ENCODE measurements at places on chromosomes 13 and 19. TPM values are rescaled to one million over a fixed set of nuclear protein-coding genes. Genes with fewer than 3 reads are reported as not detected.
A peak's percentile ranks its signal among the peaks of the same experiment; 100 is the strongest.

The ITGBL1 gene
- polyA plus RNA-seq = 0.29 TPM

- DNase-seq = no peak
Observed at GRCh38 chr13:28505543-28506135, 10.7 kb upstream of the FLT1 start.

The WASF3 gene
- 10.5 TPM for polyA plus RNA-seq

The MRPL54 gene
- 89.9 TPM for polyA plus RNA-seq

The ADGRE1 gene
- polyA plus RNA-seq = not detected

DNA sequence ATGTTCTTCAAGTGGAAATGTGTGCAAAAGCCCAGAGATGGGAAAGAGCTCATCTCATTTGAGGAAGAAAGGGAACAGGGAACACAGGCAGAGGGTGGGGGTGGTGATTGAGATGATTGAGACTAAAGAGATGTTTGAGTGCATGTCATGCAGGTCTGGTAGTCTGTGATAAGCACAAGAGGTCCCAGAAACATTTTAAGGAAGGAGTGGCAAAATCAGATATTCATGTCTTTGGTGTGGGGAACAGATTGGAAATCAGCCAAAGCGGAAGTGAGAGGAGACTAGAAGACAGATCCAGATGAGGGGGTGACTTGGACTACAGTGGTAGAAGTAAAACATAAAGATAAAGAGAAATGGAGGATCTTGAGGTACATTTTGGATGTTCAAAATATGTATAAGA is 39.4 kb upstream of the DACH1 start:
- no peak for DNase-seq

The JSRP1 gene
- 3.7 TPM for polyA plus RNA-seq

- DNase-seq = no peak
Observed at GRCh38 chr19:4393947-4394590, 6.3 kb downstream of the SH3GL1 start.

DNA sequence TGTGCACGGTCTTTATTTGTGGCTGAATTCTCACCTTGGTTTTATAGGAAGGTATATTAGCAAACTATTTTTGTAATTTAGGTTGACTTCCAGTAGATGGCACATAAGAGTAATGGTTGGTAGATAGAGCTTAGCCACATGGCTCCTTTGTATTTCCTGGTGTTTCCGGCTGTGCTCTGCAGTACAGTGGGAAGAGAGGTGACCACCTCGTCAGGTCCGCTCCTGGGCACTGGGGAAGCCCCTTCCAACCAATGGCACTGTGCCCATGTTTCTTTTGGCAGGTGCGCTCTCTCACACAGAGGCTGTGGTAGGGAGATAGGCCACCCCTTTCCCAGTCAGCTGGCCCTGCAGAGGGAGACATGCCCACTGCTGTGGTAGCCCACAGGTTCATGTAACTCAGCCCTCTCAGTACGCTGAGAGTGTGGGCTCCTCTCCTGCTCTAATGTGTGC is 74.3 kb upstream of the ATP12A start:
- peak; percentile 56 for DNase-seq

The CD37 gene
- 106 TPM for polyA plus RNA-seq

DNA sequence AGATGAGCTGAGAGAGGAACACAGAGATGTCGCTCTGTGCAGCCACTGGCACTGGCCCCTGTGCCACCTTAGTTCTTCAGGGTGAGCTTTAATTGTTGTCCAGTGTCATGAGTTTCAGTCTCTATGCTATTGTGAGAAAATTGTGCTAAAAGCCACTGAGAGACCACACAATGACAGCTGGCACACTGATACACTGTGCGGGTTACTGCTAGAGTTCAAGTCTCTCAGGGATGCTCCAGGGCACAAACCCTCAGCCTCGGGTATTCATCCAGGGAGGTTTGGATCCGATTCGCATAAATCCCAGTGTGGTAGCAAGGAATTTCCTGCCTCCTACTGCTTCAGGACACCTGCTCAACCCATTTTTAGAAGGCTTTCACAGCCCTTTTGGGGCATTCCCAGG is 68.1 kb upstream of the EDNRB start:
- DNase-seq = peak; percentile 8

DNA sequence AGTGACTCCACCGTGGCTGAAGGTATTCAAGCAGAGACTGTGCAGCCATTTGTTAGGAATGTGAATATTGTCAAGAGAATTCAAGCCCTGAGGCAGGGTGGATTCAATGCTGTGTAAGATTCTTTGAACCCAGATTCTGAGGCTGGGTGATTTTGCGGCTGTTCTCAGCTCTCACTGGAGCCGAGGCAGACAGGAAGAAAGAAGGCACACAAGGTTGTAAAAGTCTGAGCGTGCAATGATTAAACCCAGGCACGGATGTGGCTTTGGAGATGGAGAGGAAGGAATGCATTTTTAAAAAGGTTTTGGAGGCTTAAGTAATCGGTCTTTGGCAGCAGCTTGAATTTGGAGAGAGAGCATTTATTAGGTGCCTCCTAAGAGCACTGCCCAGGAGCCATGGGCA is 187.9 kb downstream of the KATNAL1 start:
- no peak for DNase-seq

- DNase-seq = no peak
Observed at GRCh38 chr13:70237131-70237530, 128.9 kb upstream of the KLHL1 start.

The GADD45B gene
- polyA plus RNA-seq = 15.8 TPM

Data from GM23338 (cell line).